Endothelial cell (in vitro differentiated cells): ENCODE measurements at places on chromosomes 16 and 17. TPM values are rescaled to one million over a fixed set of nuclear protein-coding genes. Genes with fewer than 3 reads are reported as not detected.
A peak's percentile ranks its signal among the peaks of the same experiment; 100 is the strongest.

DNA sequence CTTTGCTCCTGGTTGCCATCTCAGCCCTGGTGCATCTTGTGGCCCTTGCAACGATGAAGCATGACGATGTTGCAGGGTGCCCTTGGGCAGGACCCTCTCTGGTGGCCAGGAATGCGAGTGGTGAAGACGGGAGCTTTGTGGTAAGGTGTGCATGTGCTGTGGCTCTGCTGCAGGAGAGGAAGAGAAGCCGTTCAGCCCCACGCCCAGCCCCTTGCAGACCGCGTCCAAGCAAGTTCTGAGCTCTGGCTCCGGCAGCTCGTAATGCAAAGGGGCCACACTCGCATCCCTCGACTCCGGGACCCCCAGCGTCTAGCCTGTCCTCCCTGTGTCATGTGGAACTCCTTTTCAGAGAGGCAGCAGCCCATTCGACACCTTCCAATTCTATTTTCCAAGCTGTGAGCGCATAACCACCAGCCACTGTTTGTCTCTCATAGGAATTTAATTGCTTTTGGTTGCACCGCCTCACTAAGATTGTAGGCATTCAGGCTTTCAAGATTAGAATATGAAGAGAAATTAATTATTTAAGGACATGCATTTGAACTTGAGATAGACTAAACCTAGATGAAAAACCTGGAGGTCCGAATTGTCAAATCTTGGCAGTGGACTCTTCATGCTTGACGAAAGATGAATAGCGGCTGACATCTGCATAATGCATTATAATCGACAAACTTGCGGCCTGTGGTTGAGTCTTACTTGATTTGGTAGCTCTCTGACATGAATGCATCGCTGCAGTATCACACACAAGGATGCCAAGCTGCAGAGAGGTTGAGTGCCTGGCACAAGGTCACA lies 21.1 kb upstream of the KCNG4 start:
- H3K27ac ChIP-seq, result no peak overlapping the region
- DNase-seq, result no peak
- peaks cover 3% of the 10 kb centered on the region for H3K36me3 ChIP-seq
- no peak overlapping the region for H3K4me3 ChIP-seq

- peaks cover 3% of the 10 kb centered on the region for H3K27me3 ChIP-seq
- no peaks in the 10 kb centered on the region for H3K4me1 ChIP-seq
- no peak overlapping the region for H3K4me3 ChIP-seq
- DNase-seq, result no peak
- no peak overlapping the region for H3K27ac ChIP-seq
Measured at GRCh38 chr17:17366941-17367875, 64.0 kb downstream of the NT5M start.

- H3K27ac ChIP-seq, result no peak overlapping the region
- peak overlapping the region; percentile 85 for H3K4me3 ChIP-seq
- H3K36me3 ChIP-seq, result peaks cover 22% of the 10 kb centered on the region
- H3K4me1 ChIP-seq, result peaks cover 11% of the 10 kb centered on the region
Measured at GRCh38 chr17:4808378-4808767, 1.4 kb downstream of the PLD2 start.

- DNase-seq, result no peak
- H3K27ac ChIP-seq, result peak overlapping the region; percentile 67
- peaks cover 23% of the 10 kb centered on the region for H3K36me3 ChIP-seq
- peaks cover 15% of the 10 kb centered on the region for H3K4me1 ChIP-seq
- no peak overlapping the region for H3K4me3 ChIP-seq
Measured at GRCh38 chr17:51015145-51015558, 105.5 kb downstream of the SPAG9 start.

DNA sequence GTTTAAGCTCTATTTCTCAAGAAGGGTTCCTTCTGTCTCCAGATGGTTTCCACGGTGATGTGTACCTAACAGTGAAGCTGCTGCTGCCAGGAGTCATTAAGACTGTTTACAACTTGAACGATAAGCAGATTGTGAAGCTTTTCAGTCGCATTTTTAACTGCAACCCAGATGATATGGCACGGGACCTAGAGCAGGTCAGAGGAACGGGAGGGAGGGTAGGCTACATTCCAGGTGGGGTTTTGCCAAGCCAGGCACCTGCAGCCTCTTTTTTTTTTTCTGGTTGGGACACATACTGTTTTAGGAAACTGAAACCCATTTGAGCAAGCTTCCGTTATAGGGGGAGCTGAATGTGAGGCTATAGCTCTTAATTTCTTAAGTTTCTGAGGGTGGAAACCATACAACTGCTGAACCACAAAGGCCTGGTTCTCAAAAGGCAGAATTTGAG lies 10.6 kb downstream of the LIG3 start:
- H3K4me1 ChIP-seq, result peaks cover 17% of the 10 kb centered on the region
- H3K4me3 ChIP-seq, result no peak overlapping the region
- H3K27ac ChIP-seq, result no peak overlapping the region
- no peak for DNase-seq

- H3K36me3 ChIP-seq, result no peaks in the 10 kb centered on the region
- no peak overlapping the region for H3K27ac ChIP-seq
- H3K27me3 ChIP-seq, result no peaks in the 10 kb centered on the region
- no peak overlapping the region for H3K4me3 ChIP-seq
Measured at GRCh38 chr17:41131979-41132378, 8.0 kb upstream of the KRTAP4-12 start.

DNA sequence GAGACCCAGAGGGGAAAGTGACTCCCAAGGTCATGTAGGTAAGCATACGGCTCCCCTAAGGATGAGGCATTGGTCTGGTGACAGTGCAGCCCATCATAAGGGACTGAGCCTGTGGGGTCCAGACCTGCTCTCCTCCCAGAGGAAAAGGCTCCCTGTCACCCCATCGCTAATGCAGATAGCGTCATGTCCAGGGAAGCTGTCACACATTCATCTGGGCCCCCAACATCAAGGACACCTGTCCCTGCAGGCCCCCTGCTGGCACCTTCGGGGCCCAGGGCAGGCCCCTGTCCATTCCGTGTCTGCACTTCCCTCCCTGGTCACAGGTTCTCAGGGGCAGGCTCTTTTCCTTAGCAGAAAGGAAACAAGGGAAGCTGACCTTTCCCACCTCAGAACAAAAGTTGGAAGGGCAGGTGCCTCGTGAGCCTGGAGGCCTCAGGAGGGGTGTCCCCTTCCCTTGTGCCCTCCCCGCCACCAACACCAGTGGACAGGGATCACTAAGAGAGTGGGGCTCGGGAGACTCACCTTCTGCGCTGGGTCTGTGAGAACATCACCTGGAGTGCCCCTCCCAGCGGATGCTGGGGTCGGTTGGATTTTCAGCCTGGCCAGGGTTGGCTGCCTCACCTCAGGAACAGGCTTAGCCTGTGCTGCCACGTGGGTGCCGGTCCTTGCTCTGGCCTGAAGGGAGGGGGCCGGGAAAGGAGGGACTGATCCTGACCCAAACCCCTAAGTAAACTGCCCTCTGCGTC lies 17.3 kb upstream of the LASP1NB start:
- H3K27ac ChIP-seq, result peak overlapping the region; percentile 57
- H3K4me1 ChIP-seq, result peaks cover 21% of the 10 kb centered on the region
- H3K4me3 ChIP-seq, result no peak overlapping the region
- DNase-seq, result no peak

- H3K36me3 ChIP-seq, result peaks cover 13% of the 10 kb centered on the region
- H3K27ac ChIP-seq, result peak overlapping the region; percentile 62
- H3K4me3 ChIP-seq, result no peak overlapping the region
- no peaks in the 10 kb centered on the region for H3K4me1 ChIP-seq
Measured at GRCh38 chr16:69267633-69268032, 43.5 kb upstream of the VPS4A start.

- DNase-seq, result no peak
- peaks cover 3% of the 10 kb centered on the region for H3K36me3 ChIP-seq
- H3K4me3 ChIP-seq, result no peak overlapping the region
Measured at GRCh38 chr17:75550139-75550465, 24.6 kb downstream of the LLGL2 start.

DNA sequence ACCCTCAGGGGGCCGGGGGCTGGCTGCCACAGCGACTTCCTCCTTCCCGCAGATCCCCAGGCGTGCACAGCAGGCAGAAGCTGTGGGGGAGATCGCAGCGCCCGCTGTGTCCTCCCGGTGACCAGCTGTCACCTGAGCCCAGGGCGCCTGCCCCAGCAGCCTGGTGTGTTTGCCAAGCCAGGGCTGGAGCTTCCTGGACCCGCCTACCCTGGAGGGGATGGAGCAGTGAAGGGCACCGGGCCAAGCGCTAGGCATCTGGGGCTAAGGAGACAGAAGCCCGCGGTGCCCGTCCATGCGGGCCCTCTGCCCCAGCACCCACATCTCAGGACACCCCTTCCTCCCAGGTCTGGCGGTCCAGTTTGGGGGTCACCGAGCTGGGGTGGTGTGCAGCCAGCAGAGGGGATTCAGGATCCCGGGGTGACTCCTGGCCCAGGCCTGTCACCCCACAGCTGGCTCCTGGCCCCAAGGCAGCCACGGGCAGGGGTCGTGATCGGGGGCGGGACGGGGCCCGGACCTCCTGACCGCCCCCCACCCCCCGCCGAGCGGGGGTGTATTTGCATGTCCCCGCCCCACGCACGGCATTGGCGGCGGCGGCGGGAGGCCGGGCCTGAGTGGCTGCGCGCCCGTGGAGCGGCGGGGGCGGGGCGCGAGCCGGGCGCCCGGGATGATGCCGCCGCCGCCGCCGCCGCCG lies at the start of gene RAB26:
Gene RAB26 (plus strand): TSS at position 645 of the 691 bp plus-strand sequence. CDS start 159 bp downstream, outside the sequence.
- no peak within 1 kb of the TSS for H3K27ac ChIP-seq
- no peak for DNase-seq
- H3K27me3 ChIP-seq, result peaks cover 13% of the 10 kb centered on the region
- H3K36me3 ChIP-seq, result no peaks in the 10 kb centered on the region

GRCh38 chr17:72090108-72090507 lies 30.7 kb upstream of the SOX9 start:
- DNase-seq, result no peak
- no peak overlapping the region for H3K4me3 ChIP-seq
- no peaks in the 10 kb centered on the region for H3K4me1 ChIP-seq

- H3K36me3 ChIP-seq, result no peaks in the 10 kb centered on the region
- H3K27me3 ChIP-seq, result peaks cover 8% of the 10 kb centered on the region
- H3K4me3 ChIP-seq, result no peak overlapping the region
- no peak overlapping the region for H3K27ac ChIP-seq
- DNase-seq, result no peak
Measured at GRCh38 chr16:86095131-86095752, 196.3 kb downstream of the IRF8 start.

HEATR9 gene
- not detected for total RNA-seq

ALDH3A2 gene
- total RNA-seq, result 21.0 TPM

AATK gene
- 7.7 TPM for total RNA-seq

KIFC3 gene
- 15.4 TPM for total RNA-seq

SALL1 gene
- total RNA-seq, result 45.1 TPM

VASN gene
- total RNA-seq, result 0.67 TPM

ZFP1 gene
- 12.0 TPM for total RNA-seq
